ENCODE measurements at places on chromosomes 2 and 18.

- no peak for DNase-seq
These were observed 26.9 kb upstream of the DTNB start for GRCh38 chr2:25700221-25700660.

GRCh38 chr18:37565101-37565976 is at the start of gene CELF4:
Gene CELF4, minus strand, starts transcription at chr18:37565798.
- DNase-seq = no peak

DNA sequence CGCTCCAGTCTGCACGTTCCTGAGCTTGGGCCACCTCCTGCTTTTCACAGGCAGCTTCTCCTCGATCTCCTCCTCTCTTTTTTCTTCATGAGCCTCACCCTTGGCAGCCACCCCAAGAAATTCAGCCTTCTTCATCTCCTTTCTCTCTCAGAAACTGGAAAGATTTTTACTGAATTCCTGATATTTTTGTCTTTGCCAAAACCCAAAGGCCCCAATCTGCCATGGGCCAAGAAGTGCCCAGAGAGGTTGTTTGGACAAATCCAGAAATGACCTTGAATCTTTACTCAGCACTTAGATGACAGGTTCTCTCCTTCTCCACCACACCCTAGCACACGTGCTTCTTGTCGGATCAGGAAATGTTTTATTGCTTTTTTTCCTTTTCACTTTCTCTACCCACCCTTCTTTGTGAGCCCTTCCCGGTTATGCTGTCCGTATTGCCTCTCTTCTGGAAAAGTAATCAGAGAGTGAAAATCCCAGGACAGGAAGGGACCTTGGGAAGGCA is 134.5 kb upstream of the TNP1 start:
- no peak for DNase-seq

GRCh38 chr2:233553366-233553765 is 13.2 kb downstream of the USP40 start:
- no peak for DNase-seq

DNA sequence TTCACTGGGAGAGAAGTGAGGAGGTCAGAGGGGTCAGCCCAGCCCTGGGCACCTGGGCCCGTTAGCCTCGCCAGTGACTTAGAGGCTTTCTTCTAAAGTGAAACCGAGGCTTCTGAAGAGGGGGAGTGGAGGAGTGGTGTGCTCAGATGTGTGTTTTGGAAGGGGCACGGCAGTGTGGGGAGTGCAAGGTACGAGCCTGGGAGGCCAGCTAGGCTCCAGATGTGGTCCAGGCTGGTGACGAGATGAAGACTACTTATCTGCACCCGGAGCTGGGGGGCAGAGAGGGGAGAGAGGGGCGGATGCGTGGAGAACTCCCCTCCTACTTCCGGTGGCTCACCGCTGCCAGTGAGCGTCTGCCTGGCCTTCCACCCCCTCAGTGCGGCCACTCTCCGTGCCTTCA is 371.3 kb upstream of the HS6ST1 start:
- no peak for DNase-seq

- DNase-seq = no peak
These were observed 1.6 kb downstream of the FEV start for GRCh38 chr2:218983263-218983933.

DNA sequence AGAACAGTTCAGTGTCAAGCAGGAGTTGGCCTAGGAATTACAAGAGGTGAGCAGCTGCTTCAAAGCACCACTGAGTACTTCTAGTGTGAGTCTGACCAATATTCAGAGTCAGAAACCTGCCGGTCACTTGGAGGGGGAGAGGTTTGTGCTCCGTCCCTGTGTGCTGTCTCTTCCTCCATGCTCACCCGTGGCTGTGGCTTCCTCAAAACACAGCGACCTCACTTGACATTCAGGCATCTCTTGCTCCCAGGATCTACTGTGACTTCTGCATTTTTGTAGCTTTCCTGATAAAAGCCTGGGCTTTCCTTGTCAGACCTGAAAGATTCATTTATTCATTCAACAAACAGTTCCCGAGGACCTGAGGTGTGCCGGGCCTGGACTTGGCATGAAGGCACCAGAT is 32.9 kb downstream of the TPRKB start:
- no peak for DNase-seq

- no peak for DNase-seq
These were observed 373.6 kb downstream of the NUP35 start for GRCh38 chr2:183497861-183498260.

DNA sequence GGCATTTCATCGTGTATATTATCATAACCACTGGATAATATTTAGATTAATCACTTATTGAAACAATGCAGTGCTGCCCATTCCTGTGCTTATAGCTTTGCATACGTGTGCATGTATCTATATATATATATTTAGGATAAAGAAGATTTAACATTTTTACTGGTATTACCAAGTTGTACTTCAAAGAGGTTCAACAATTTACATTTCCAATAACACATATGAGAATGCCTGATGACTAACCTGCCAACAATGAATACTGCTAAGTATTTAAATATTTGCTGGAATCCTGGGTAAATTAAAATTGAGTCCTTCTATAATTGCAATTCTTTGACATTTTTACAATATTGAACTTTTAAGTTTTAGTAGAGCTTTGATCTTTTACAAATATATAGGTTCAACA is 111.4 kb downstream of the SLC39A10 start:
- DNase-seq = no peak

GRCh38 chr2:133411857-133412256 is 156.4 kb downstream of the NCKAP5 start:
- no peak for DNase-seq

- DNase-seq = no peak
These were observed 325.5 kb downstream of the EN1 start for GRCh38 chr2:118521960-118522359.

- DNase-seq = no peak
These were observed 48.1 kb upstream of the SMAD2 start for GRCh38 chr18:47978603-47979002.

DNA sequence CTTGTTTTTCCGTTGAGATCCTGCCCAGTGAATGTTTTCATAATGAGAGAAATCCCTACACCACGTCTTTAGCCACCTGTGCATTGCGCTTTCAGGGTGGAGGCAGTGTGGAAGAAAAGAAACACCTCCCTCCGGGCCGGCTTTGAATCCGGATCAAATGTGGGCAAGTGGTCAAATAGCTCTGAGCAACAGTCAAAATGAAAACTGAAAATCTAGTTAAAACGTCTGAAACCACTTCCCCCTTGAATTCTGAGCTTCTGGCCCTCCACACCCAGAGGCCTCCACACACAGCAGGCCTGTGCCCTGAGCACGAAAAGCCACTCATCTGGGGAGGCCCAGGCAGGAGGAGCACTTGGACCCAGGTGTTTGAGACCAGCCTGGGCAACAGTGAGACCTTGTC is 263.6 kb upstream of the SALL3 start:
- no peak for DNase-seq

DNA sequence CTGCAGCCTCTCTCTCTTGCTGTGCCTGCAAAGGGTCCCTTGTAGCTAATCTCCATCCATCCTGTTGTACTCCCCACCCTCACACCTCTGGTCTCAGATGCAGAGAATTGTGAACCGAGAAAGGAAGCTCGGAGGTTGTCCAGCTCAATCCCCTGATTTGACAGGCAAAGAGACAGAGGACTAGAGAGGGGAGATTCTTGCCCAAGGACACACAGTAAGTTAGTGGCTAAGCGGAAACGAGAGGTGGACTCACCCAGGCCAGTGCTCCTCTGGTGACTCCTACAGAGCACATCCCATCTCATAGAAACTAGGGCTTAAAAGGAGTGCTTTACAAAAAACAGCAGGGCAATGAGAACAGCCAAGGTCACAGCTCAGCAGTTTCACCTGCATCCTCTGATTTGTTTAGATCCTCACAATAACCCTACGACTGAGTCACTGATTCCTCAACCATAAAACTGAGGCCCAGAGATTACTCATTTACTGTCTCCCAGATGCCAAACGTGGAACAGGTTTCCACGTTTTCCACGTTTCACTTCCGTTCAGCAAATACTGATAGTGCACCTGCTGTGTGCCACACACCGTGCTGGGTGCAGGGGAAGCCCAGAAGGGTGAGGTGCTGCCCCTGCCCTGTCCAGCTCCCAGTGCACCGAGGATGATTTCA is 22.1 kb downstream of the EHD3 start:
- no peak for DNase-seq

Measured in liver (tissue), 10 donors.